ENCODE measurements at places on chromosomes 11 and 22.

- DNase-seq = no peak
These were observed 18.9 kb upstream of the PISD start for GRCh38 chr22:31680861-31681341.

DNA sequence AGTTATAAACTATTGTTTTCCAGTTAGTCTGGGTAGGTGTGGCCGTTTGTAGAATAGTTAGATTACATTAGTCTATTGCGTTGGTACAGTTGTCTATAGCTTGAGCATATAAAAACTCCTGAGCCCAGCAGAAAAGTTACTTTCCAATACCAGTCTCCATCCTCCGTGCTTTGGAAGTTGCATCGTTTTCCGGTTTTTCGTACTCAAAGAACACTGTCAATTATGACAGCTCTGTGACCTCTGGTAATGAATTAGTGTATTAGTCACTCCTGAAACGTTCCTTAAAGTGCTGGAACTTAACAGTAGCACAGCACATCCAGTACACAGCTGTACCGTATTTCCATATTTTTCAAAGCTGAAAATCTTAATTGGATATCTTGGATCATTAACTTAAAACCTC lies 808 bp upstream of the MSANTD2 start:
- no peak for DNase-seq

GRCh38 chr11:61978703-61979661 lies 11.5 kb upstream of the FTH1 start:
- no peak for DNase-seq

DNA sequence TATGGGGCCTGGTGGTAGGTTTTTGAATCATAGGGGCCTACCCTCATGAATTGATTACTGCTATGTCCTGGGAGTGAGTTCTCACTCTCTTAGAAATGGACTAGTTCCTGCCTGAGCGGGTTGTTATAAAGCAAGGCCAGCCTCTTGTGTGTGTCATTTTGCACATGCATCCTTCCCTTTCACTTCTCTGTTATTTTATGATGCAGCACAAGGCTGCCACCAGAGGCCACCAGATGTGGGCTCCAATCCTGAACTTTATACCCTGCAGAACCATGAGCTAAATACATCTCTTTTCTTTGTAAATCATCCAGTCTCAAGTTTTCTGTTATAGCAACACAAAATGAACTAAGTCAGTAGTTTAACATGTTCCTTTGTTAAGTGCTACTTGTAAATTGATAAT lies 251.4 kb downstream of the BLID start:
- DNase-seq = no peak

DNA sequence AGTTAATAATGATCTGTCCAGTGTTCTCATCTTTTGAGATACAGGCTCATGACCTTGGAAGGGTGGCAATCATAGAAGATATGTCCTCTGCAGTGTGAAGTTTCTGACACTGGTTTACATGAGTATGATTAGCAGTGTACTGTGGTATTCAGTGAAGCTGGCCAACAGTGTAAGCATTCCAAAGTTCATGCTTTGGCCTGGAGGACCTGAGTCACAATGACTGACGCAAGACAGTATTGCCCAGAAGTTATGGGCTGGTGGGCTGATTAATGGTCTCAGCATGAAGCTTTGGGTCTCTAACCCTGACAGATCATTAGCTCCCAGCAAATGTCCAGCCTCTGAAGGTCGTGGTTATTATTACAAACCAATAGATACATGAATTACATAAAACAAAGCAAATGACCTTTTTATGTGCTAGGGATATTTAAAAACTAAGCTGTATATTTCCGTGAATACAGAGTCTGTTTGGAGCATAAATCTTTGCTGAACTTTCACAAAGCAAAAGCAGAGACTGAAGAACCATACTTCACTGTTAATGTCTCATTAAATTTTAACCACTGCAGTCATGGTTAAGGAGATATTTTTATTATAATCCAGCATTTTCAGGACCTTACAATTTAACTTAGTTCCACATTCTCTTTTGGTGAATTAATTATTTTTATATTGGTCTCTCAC lies 28.3 kb upstream of the USP47 start:
- DNase-seq = no peak

DNA sequence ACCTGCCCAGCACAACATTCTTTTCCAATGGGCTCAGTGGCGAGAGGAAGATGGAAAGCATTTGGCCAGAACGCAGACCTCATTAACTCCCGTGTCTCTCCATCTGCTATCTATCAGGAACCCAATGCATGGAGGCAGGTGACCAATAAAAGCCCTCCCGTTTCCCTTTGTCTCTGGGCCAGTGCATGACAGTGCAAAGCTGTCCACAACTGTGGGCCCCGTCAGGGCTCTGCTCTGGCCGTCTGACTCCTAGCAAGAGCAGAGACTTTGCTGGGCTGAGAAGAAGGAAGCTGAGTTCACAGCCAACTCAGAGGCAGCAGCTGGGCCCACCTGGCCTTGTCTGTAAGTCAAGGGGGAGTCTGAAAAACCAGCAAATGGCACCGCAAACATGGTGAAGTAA lies 177.8 kb downstream of the TENM4 start:
- DNase-seq = no peak

- no peak for DNase-seq
These were observed 32.7 kb upstream of the TXNRD2 start for GRCh38 chr22:19974268-19974861.

GRCh38 chr11:95659088-95659487 lies 130.5 kb downstream of the FAM76B start:
- no peak for DNase-seq

- no peak for DNase-seq
These were observed 356.8 kb upstream of the CCDC179 start for GRCh38 chr11:23217072-23217471.

GRCh38 chr22:32932176-32932575 lies 126.0 kb downstream of the SYN3 start:
- DNase-seq = no peak

DNA sequence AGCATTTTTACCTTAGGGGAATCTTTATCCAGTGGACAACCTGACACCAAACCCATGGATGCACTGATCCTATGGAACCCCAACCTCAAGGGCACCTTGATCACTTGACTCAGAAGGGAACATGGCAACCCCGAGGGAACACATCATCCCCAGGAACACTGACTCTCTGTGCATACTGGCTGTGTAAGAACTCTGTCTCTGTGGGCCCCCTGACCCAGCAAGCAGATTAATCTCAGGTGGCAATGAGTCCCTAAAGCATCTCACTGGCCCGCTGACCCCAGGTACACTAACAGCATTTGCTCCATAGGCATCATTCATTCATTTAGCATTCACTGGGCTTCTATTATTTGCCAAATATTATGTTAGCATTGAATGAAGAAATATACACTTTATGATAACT lies 16.9 kb downstream of the EIF3F start:
- DNase-seq = no peak

DNA sequence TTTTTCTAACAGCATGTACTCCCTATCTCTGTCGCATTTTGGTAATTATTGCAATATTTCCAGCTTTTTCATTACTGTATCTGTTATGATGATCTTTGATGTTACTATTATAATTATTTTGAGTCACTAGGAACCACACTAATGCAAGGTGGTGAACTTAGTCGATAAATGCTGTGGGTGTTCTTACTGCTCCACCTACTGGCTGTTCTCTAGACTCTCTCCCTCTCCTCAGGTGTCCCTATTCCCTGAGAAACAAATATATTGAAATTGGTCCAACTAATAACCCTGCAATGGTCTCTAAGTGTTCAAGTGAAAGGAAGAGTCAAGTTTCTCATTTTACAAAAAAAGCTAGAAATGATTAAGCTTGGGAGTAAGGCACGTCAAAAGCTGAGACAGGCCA lies 10.5 kb downstream of the ARL14EP start:
- DNase-seq = no peak

- no peak for DNase-seq
These were observed 33.2 kb upstream of the ZBTB16 start for GRCh38 chr11:114026355-114026754.

GRCh38 chr11:99671808-99672409 lies 651.2 kb downstream of the CNTN5 start:
- DNase-seq = no peak

DNA sequence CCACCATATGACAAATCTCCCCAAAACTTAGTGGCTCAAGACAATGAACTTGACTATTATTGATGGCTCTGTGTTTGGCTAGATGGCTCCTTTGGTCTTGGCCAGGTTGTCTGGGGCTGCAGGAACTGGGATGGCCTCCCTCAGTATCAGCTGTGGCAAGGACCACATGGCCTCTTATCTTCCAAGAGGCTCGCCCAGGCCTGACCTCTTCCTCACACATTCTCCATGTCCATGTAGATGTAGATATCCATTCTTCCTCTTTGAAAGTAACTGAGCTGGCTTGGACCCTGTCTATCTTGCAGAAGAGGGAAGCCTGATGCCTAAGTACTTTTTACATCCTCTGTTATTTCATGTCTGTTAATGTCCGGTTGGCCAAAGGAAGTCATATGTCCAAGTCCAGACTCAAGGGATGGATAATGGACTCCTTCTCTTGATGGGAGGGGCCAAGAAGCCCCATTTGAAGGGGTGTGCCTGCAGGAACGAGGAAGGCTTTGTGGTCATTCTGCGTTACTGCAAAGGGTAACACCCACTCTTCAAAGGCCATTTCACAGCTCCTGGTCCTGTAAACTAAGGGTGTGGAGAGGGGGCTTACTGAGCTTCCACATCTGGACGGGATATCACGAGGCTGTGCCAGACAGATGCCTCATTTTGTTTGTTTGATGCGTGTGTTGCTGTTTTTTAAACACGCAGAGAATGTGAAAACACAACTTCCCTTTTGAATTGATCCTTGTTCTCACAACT lies 87.1 kb downstream of the GRIK4 start:
- DNase-seq = no peak

- DNase-seq = no peak
These were observed 38.6 kb upstream of the MMP13 start for GRCh38 chr11:102994105-102994504.

DNA sequence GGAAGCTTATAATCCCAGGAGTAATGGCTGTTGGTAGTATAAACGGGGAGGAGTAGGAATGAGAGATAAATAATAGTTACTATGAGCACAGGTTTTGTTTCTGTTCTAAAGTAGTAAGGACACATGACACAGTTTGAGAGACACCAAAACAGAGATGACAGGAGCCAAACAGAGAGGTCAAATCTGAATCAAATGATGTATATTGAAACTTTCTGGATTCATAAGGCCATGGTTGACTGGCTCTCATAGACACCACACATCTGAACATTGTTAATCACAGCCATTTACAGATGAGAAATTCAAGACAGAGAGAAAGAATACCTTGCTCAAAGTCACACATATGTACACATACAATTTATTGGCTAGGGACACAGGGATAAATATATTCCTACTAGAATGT lies 63.4 kb upstream of the UCP3 start:
- no peak for DNase-seq

- DNase-seq = no peak
These were observed 471 bp upstream of the CEP126 start for GRCh38 chr11:101914341-101914737.

GRCh38 chr11:5124891-5125620 lies 13.1 kb downstream of the OR52A5 start:
- DNase-seq = no peak

DNA sequence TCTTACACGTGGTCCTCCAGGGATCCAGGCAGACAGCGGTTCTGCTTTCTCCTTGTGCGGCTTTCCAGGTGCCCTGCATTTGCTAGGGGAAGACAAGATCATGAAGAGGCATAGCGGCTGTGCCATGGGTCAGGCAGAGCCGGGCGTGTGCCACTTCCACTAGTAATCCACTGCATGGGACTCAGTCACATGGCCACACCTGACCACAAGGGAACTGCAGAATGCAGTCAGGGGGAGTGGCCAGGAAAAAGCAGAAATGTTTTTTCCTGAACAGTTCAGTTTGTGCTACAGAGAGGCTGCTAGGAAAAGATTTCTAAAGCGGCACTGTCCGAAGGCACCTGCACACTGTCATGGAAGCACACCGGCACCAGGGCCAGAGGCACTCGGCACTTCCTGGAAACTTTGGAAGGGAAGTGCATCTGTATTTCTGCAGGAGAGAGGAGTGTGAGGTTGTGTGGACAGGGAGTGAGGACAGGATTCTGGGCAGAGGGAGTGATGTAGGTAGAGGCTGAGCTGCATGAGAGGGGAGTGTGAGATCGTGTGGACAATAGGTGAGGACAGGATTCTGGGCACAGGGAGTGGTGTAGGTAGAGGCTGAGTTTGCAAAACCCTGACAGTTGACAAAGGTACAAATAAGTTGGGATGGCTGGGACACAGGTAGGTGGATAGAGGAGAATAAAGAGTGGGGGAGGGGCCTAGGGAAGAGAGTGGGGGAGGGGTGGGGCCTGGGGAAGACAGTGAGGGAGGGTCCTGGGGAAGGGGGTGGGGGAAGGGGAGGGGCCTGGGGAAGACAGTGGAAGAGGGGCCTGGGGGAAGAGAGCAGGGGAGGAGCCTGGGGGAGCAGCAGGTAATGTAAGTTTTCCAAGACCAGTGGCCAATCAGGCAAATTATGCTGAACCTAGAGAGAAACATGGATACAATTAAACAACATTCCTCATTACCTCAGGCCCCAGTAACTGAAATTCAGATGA lies 1436.3 kb downstream of the TBC1D22A start:
- DNase-seq = no peak

DNA sequence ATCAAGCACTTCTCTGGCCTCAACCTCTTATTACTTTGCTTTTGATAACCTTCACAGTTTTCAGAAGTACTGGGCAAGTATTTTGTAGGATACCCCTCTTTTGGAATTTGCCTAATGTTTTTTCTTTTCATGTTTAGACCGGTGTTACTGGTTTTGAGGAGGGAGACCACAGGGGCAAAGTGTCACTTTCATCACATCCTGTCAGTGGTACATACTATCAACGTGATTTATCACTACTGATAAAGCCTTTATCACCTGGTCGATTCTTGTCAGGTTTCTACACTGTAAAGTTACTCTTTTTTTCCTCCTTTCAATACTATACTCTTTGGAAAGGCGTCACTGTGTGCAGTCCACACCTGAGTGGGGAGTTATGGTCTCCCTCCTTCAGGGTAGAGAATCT lies 26.7 kb downstream of the QSER1 start:
- DNase-seq = no peak

GRCh38 chr11:88689548-88690240 lies 352.2 kb upstream of the CTSC start:
- no peak for DNase-seq

Data from activated CD8-positive, alpha-beta memory T cell treated with anti-CD3 and anti-CD28 coated beads for 1 hour (primary cell).